ENCODE measurements at places on chromosomes 6 and 20.

- no peak for DNase-seq
These were observed 58.7 kb upstream of the TGM3 start for GRCh38 chr20:2237059-2237458.

DNA sequence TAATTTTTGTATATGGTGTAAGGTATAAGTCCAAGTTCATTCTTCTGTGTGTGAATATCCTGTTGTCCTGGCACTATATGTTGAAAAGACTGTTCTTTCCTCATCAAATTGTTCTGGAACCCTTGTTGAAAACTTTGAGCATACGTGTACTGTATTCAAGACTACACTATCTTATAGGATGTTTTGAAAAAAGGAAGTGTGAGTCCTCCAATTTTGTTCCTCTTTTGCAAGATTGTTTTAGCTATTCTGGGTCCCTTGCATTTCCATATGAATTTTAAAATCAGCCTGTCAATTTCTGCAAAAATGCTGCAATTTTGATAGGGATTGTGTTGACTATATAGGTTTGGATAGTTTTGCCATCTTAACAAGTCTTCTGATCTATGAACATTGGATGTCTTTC lies 195.2 kb downstream of the BACH2 start:
- DNase-seq = no peak

DNA sequence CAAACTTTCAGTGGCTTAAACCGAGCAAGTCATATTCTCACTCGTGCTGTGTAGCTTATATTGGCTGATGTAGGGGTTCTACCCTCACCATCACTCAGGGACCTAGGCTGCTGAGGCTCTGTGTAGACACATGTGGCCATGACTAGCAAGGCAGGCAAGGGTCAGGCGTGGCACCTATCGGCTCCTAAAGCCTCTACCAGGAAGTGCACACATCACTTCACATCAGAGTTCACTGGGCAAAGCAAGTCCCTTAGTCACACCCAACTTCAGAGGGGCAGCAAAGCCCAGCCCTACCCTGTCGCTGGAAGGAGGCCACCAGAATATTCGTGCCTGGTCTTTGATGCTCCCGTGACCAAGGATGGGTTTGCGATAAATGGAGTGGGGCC lies 42.9 kb downstream of the PPP1R14C start:
- no peak for DNase-seq

DNA sequence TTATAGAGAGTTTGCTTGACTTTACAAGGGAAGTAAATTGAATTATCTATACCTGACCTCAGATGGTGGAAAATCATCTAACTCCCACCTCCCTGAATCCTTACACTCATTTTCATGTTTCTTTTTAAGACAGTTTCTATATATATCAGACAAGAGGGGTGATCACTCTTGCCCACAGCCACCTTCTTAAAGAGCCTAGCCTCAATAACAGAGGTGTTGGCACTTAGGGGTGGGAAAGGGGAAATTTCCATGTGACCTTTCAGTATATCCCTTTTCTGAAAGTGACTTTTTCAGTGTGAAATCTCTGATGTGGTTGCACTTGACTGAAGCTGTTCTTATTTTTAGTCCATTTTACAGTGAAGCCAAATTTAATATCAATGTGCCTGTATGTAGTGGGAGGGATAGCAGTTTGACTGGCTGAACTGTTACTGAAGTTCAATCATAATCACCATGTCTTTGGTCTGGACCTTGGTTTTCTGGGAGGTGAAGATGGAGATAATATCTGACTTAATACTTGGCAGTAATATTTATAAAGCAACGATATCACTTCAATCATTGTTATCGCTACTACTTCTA lies 141.3 kb downstream of the MAP3K7 start:
- no peak for DNase-seq

DNA sequence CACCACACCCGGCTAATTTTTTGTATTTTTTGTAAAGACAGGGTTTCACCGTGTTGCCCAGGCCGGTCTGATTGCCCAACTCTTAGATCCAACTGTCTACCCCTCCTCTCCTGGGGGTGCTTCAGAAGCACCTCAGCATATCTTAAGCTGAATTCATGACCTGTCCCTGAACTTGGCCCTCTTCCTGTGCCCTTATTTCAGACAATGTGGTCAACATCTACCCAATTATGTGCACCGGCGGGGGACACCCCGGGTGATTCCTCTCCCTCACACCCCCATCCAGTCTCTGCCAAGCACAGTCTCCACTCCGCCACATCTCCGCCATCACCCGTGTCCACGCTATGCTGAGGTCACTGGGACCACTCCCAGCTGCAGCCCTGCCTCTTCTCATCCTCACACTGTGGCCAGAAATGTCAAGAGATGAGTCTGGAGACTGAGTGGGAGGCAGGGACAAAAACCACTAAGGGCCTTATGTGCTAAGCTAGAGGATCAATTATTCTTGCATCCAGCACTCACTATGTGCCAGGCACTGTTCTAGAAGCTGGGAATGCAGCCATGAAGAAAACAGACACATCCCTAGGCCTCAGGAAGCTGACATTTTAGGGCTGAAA lies 111.9 kb downstream of the ARMC2 start:
- no peak for DNase-seq

DNA sequence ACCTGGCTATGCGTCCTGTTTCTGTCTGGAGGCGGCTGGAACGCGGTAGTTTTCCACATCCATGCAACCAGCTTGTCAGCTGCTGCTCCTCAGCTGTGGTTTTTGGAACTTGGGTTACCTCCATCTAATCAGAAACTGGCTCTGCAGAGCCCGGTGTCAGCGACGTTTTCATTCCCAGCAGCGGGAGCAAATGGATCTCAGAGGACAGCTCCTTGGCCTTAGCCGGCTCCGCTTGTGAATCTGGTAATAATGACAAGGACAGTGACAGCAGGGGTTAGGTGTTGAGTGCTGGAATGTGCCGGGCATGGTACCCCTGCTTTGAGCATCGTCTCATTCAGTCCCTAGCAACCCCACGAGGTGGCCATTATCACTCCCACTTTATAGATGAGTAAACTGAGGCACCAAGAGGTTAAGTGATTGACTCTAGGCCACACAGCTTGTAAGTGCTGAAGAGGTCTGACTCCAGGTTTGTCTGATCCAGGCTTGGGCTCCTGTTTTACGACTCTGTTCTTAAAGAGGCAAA lies 1.3 kb downstream of the SLCO4A1 start:
- DNase-seq = no peak

DNA sequence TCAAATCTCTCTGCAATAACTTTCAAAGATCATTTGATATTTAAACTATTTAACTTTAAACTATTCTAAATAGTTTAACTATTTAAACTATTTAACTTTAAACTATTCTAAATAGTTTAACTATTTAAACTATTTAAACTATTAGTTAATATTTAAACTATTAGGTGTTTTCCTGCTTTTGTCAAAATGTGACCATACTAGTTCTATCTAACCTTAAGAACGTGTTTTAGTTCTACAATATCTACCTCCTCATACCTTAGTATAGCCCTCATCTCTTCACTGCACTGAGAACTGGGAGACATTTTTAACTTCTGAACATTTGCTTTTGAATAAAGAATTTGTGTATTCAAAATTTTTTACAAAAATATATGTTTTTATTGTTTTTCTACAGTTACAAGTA lies 429.1 kb downstream of the ADGRB3 start:
- DNase-seq = no peak

- no peak for DNase-seq
These were observed 75.5 kb upstream of the RIMS1 start for GRCh38 chr6:71810880-71811279.

DNA sequence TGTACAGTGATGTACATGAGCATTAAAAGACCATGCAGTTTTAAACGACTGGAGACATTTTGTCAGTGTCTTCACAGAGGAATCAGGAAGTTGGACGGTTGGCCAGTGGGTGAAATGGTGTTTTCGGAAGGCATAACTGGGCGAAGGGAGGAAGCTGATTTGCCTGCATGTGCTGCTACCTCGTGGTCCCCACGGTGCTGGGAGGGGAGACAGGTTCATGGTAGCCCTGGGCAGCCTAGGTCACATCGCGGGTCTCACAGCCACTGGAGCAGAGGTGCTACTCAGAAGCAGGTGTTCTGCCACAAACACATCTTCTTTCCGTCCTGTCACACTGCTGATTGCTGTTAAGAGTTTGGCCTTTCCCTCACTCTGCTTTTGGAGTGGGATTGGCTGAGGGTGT lies 35.2 kb downstream of the HIVEP1 start:
- no peak for DNase-seq

GRCh38 chr20:45423700-45424099 lies 7.8 kb downstream of the PIGT start:
- no peak for DNase-seq

- DNase-seq = no peak
These were observed 214.5 kb downstream of the TBX18 start for GRCh38 chr6:84549917-84550316.

DNA sequence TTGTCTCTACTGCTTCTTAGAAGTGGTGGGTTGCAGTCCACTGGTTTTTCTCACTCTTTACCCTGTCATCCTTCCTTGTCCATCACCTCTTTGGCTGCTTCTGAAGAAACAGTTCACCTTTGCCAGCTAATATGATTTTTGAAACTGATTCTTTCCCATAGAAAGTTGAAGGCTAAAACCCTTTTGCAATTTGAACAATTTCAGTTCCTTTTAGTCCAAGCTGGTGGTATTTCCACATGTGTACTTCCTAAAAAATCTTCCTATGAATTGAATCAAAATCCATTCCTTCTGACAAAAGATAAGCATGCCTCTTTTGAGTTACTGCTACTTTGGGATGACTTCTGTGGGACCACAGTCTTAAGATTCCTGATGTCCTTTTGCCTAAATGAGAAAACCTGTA lies 210.0 kb upstream of the MAN1A1 start:
- DNase-seq = no peak

- no peak for DNase-seq
These were observed 8.9 kb downstream of the CD164 start for GRCh38 chr6:109373331-109373730.

- DNase-seq = no peak
These were observed 48.2 kb downstream of the ZNF292 start for GRCh38 chr6:87203448-87204023.

DNA sequence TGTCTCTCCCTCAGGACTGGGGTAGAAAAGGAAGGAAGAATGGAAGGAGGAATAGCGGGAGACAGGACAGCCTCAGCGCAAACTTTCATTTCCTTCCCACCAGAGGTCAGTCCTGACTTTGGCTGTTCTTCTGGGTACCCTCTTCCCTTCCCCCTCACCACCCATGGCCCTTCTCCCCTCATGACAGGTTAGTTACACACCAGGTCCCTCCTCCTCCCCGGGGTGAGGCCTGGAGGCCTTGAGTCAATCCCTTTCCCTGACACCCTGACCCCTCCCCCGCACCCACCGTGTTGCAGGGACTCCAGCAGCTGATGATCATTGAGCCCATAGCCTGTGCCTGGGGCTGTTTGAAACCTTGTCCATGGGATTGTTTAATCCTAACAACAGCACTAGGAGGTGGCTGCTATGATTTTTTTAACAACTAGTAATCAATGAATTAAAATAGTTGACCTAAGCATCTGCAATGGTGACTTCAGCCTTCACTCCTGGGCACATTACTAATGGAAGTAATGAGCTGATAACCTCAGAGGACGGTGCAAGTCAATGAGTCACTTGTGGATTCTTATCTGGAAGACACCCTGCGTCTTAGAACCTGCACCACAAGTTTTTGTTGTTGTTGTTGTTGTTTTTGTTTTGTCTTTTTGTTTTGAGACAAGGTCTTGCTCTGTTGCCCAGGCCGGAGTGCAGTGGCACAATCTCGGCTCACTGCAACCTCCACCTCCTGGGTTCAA lies 46.6 kb upstream of the CCDC167 start:
- DNase-seq = no peak

DNA sequence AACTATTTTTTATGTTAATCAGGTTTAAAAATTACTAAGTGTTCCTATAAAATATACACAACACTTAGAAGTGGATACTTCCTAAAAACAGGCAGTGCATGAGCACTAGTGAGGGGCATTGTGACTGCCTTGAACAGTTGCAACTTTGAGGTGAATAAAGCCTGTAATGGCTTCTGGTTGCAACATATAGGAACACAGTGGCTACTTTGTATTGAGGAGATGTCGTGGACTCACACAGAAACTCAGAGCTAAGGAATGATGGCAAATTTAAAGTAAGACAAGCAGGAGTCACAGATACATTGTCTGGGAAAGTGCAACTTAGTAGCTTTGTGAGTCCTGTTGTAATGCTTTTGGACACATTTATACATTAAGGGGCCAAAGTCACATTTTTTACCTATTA lies 861 bp upstream of the HLA-A start:
- DNase-seq = no peak

GRCh38 chr6:104325341-104326172 lies 534.2 kb downstream of the HACE1 start:
- DNase-seq = no peak

DNA sequence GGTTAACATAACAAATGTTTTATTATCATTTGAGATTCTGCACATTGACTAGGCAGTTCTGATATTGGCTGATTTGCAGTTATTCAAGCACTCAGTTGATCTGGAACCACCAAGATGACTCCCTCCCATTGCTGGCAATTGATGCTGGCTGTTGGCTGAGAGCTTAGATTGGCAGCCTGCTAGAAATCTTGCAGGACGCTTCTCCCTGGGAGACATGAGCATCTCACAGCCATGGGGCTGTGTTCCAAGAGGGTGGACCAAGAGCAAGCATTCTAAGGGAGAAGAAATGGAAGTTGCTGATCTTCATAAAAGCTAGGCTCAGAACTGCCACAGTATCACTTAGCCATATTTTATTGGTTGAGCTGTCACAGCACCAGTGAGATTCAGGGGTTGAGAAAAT lies 233.4 kb upstream of the ID4 start:
- DNase-seq = no peak

DNA sequence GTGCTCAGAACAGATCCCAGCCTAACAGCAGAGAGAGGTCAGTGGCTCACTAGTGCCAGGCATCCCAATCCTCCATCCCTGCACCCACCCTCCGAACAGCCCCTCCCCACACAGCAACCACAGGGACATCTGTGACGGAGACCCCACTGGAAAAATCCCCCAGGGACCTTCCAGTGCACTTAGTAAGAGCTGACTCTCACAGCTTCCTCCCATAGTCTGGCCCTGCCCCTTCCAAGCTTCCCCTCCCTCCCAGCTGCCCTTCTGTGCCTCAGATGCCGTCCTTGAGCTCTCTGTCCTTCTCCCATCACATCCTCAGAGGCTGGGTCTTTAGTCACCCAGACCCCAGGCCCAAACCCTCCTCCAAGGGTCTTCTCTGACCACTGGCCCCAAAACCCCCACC lies 9.7 kb upstream of the THBS2 start:
- no peak for DNase-seq

Measured in activated CD4-positive, alpha-beta T cell treated with anti-CD3 and anti-CD28 coated beads, Interleukin-2, amount 10 ng/mL, durations not matched to agents 7 days and 5 days (primary cell).